ENCODE measurements at places on chromosomes 12 and 14.

DNA sequence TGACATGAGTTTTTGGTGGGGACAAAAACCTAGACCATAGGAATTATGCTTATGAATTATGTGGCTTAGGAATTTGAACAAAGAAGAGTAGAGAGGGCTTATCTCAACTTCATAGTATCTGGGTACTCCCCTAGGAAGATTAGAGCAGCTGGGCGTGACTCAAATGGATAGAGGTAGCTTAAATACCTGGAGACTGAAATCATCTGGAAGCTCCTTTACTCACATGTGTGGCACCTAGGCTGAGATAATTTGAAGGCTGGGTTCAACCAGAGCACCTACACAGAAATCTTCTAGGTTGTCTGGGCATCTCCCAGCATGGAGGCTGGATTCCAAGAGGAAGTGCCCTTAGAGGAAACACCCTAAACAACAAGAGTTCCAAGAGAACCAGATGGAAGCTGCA lies 393.9 kb downstream of the ADAMTS20 start:
- no peak for DNase-seq

- no peak for DNase-seq
These were observed 202.6 kb downstream of the FOXN3 start for GRCh38 chr14:89214221-89214965.

DNA sequence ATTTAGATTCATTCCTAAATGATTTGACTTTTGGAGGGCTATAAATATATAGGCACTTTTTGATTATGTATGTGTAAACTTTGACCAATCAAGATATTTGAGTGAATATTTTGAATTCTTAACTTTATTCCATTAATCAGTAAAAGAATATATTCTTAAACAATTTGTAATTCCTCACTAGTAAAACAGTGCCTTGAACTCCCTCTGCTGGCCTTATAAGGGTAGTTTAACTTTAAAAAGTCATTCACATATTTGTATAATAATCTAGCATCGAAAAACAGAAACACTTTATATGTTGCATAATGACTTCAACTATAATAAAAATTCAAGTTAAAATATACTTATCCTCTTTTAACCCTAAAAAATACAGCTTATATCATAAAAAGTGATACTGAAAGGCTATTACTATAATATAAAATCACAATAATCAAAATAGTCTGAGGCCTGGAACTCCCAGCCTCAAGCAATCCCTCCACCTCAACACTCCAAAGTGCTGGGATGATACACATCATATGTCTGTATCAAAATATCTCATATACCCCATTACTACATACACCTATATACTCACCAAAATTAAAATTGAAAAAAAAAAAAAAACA lies 31.2 kb downstream of the CCDC59 start:
- DNase-seq = no peak

- no peak for DNase-seq
These were observed 31.7 kb downstream of the ACADS start for GRCh38 chr12:120757226-120757742.

DNA sequence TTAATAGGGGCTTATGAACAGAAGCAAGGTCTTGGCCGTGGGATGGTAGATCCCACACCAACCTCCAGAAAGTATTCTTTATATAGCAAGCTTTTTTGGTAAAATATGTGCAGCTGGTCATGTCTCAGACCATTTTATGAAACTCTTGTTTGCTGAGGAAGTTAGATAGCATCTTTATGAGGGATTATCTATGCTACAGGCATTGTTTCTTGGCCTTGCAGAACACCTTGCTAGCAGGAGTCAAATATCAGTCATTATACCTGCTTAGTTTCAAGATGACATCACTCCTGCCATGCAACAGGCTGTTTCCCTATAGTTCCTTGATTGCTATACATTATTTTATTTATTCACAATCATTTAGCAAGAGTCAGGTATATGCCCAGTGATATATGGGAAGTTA lies 84.8 kb upstream of the LRFN5 start:
- DNase-seq = no peak
